ENCODE measurements at places on chromosomes 1 and 21.

DNA sequence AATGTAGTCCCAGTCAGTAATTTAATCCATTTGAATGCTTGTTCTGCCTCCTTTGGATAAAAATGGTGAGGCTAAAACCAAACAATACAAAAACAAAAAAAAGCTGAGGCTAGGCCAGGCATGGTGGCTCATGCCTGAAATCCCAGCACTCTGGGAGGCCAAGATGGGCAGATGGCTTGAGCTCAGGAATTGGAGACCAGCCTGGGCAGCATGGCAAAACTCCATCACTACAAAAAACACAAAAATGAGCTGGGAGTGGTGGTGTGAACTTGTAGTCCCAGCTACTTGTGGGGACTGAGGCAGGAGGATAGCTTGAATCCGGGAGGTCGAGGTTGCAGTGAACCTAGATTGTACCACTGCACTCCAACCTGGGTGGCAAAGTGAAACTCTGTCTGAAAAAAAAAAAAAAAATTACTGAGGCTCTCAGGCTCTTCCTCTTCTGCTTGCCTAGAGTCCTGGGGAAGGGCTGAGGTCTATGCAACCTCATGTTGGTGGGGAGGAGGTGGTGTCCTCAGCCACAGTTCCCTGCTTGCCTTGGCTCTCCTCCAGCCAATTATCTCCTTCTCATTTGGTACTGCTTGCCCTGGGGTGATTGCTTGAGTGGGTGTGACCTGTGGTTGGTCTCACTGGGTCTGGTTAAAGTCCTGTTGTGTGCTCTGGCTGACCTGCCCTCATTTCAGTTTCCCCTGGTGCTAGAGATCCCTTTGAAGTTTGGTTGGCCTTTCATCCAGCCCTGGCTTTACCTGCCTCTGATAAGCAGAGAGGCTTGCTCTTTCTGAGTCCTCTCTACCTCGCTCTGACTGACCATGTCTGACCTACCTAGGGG is 20.9 kb downstream of the S1PR1 start:
- peak; percentile 84 for DNase-seq

- peak; percentile 14 for DNase-seq
Observed at GRCh38 chr1:92951141-92951582, 10.1 kb downstream of the DIPK1A start.

- no peak for DNase-seq
Observed at GRCh38 chr1:225477296-225477911, 49.6 kb upstream of the LBR start.

- DNase-seq = peak; percentile 71
Observed at GRCh38 chr1:42747125-42747524, 7.1 kb upstream of the CLDN19 start.

GRCh38 chr21:32249511-32250280 is 29.2 kb downstream of the MIS18A start:
- DNase-seq = no peak

DNA sequence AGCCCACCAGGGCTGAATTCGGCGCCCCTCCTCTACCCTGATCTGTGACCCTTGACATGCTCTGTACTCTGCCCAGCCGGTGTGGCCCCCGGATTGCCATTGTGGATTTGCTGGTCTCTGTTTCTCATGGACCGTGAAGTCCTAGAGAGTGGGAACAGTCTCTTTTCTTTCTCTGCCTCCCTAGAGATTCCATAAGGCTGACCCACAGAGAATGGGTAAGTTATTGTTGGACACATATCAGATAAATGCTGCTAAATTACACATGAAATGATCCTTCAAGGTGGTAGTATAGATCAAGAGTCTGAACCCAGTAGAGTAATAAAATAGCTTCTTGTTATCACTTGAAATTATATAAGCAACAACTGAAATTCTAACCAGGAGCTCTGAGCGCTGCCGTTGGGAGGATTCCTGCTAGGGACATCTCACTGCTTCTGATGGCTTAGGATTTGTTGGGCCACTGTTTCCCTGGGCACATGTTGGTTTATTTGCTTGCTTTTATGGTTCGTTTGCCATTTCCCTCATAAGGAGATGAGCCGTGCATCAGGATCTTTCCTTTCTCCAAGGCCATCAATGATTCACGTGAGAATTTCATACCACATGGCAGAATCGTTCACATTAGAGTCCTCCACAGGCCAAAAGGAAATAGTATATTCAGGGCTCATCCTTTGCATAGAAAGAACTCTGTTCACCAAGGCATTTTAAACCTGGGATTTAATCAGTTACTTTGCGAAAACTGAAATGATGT is 111.9 kb downstream of the ZBTB18 start:
- no peak for DNase-seq

DNA sequence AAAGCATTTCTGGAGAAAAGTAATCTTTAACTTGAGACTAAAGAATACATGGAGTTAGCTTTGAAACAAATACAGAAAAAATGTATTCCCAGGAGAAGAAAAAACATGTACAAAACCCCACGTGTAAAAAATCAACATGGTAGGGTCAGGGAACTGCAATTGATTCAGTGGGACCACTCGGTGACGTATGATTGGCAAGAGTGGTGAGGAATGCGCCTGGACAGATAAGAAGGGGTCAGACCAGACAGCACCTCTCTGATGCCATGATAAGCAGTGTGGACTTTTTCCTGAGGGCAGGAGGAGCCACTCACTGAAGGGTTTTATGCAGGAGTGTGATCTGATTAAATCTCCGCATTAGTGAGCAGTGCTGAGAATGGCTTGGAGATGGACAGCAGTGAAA is 142.5 kb downstream of the DAB1 start:
- DNase-seq = peak; percentile 27

DNA sequence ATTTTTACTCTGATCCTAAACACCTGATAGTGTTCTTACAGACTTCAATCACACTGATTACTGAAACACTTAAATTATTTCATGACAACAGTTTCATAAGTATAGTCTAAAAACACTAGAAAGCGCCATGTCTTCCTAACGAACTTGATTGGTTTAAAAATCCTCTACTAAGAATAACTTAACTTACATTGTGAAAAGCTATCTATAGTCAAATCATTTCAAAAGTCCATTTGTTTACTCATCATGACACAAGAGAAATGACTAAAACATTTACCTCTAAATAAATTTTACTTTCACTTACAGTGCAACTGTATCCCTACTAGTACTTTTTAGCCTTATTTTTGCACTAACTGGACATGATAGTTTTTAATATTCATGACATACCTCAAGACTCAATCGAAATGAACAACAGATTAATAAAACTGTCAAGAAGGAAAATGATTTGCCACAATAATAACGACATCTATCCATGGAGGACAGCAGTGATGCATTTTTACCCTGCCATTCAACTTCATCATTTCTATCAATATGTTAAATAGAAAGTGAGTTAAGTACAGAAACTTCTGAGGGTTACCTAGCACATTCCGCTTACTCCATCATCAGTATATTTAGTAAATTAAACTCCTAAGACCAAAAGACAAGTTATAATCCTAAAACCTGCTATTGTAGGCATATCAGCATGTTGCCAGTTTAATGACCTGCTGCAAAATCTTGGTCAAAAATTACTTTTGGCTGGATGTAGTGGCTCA is 38.4 kb downstream of the AHCTF1 start:
- DNase-seq = no peak

- no peak for DNase-seq
Observed at GRCh38 chr1:9426291-9426711, 113.0 kb upstream of the SLC25A33 start.

- DNase-seq = peak; percentile 98
Observed at GRCh38 chr1:26999440-26999987, 6.0 kb downstream of the TRNP1 start.

GRCh38 chr1:201212461-201213055 is 21.9 kb downstream of the IGFN1 start:
- DNase-seq = no peak

GRCh38 chr1:196558411-196558810 is 49.8 kb downstream of the KCNT2 start:
- DNase-seq = no peak

GRCh38 chr1:168582688-168583336 is 6.4 kb downstream of the XCL1 start:
- no peak for DNase-seq

DNA sequence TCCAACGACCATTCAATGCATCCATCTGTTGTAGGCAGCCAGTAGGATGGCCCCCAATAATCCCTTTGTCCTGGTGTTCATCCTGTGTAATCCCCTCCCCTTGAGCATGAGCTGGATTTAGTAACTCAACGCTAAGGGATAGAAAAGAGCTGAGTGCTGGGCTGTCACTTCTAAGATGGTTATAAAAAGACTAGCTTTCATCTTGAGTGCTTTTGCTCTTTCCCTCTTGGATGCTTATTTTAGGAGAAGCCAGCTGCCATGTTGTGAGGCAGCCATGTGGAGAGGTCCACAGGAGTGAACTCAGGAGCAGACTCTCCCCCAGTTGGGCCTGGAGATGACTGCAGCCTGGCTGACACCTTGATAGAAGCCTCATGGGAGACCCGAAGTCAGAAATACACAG is 401.5 kb downstream of the VAV3 start:
- no peak for DNase-seq

GRCh38 chr1:36771660-36772284 is 262.5 kb downstream of the GRIK3 start:
- peak; percentile 51 for DNase-seq

DNA sequence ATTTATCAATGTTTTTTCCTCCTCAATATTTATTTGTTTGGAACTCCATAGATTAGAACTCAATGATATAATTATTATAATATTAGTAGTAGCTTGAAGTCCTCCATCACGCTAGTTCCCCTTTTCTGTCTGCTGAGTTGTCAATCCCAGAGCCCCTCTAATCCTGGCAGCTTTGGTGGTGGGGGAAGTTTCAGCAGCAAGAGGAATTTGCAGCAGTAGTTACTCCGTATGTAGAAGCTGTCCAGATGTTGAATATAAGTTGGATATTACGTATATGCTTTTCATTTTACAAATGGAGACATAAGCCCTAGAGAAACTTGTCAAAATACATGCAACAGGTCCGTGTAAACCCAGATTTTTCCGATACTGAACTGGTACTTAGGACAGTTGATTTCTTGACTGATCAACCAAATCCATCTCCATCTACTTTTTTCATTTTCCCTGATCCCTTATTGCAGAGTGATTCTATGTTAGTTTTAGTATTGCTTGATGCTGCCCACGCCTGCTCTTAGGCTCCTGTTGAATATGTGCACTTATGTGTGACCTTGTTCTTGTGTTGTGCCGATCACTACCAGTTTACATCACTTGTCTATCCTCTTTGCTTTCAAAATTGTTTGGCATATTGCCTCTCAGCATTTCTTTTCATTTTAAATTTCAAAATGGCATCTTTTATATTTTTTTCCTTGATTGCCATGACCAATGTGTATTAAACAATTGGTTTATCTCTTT is 28.1 kb downstream of the SMAP2 start:
- no peak for DNase-seq

DNA sequence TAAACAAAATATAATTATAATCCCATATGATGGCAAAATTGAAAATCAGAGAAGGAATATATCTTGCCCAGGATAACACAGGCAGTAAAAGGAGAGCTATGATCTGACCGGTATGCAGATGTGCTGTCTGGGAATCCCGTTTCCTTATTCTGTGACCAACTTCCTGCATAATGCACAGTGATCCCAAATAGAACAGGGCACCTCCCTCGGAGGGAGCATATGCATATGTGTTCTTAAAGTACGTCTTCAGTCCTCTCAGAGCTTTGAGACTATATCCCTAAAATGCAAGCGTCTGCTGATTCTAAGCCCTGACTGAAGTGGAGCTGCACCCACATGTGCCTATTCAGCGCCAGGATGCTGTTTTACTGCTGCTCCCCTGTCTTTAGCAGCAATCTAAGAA is 366.1 kb upstream of the PTBP2 start:
- DNase-seq = no peak

- DNase-seq = no peak
Observed at GRCh38 chr1:198001776-198002408, 84.7 kb downstream of the LHX9 start.

DNA sequence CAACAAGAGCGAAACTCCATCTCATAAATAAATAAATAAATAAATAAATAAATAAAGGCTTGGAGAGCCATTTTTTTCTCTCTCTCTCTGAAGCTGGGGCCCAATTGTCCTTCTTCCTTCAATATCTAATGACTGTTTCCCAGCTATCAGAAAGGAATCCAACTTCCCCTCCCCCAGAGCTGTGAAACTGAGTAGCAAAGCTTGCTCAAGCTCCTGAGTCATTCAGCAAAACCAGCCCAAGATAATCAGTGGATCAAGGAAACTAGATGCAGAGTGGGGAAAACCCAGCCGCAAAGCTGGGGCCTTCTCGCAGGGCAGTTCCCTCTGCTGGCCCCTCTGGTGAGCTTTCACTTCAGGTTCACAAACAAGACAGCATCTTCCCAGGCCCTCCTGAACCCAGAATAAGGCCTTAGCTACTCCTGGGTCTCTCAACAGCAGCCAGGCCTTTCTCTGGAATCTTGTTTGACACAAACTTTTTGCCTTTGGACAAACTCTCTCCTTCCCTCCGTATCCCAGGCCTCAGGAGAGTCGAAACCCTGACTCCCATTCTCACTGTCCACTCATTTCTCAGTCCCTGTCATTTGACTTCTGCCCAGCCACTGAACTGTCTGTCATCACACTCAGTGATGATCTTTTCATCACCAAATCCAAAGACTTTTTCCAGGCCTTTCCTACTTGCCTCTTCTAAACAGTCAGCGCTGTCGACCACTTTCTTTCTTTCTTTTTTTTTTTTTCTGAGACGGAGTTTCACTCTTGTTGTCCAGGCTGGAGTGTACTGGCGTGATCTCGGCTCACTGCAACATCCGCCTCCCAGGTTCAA is 18.0 kb upstream of the PTP4A2 start:
- DNase-seq = peak; percentile 90

GRCh38 chr1:22471078-22471477 is 19.4 kb downstream of the ZBTB40 start:
- no peak for DNase-seq

- no peak for DNase-seq
Observed at GRCh38 chr1:235802573-235803346, 63.9 kb downstream of the LYST start.

- no peak for DNase-seq
Observed at GRCh38 chr1:155077758-155078445, 735 bp upstream of the EFNA3 start.

- no peak for DNase-seq
Observed at GRCh38 chr21:15534450-15534886, 195.3 kb upstream of the USP25 start.

DNA sequence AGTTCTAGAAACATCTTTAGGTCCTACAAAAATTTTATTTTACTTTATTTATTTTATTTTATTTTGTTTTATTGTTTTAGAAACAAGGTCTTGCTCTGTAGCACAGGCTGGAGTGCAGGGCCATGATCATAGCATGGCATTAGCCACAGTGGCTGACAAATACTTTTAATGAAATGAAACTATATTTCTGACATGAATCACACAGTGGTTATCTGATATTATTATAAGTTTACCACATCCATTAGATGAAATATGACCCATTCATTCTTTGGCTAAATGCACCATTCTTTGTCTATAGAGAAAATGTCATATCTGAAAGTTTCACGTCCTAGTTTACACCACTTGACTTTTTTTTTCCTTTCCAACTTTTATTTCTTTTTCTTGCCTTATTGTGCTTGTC is 613.4 kb upstream of the ADAMTS5 start:
- DNase-seq = no peak

DNA sequence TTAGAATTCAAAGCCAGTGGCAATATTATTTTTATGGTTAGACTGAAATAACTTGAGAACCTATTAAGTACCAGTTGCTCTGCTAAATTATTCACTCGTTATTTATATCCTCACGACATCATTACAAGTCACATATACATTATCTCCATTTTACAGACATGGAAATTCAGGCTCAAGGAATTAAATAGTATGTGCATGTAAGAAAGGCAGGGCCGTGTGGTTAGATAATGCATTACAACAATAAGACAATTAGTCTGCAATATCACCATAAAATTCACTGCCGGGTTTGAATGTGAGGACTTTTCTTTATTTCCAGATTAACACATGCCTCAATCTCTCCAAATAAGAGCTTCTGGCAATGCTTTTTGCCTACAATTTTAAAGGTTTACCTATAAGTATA is 523.4 kb downstream of the PTBP2 start:
- DNase-seq = no peak
